ENCODE measurements at places on chromosomes 5 and 9. TPM values are rescaled to one million over a fixed set of nuclear protein-coding genes. Genes with fewer than 3 reads are reported as not detected.

The MAT2B gene
- polyA plus RNA-seq: 117 TPM

The ST8SIA4 gene
- polyA plus RNA-seq: 5.7 TPM

The WDR55 gene
- 13.2 TPM for polyA plus RNA-seq

The ANKRD18B gene
- polyA plus RNA-seq: 1.5 TPM

The SCGB3A2 gene
- polyA plus RNA-seq: not detected

The BTNL8 gene
- polyA plus RNA-seq: 0.58 TPM

The FYB1 gene
- 5.2 TPM for polyA plus RNA-seq

The FAM81B gene
- polyA plus RNA-seq: 7.4 TPM

The SPINK13 gene
- polyA plus RNA-seq: 0.59 TPM

The GABRB2 gene
- 2.1 TPM for polyA plus RNA-seq

The FOXD1 gene
- 8.3 TPM for polyA plus RNA-seq

The IRGM gene
- 0.25 TPM for polyA plus RNA-seq

The ANKRD20A1 gene
- 3.1 TPM for polyA plus RNA-seq

The ENTPD2 gene
- polyA plus RNA-seq: 2.9 TPM

The OLFML2A gene
- 23.8 TPM for polyA plus RNA-seq

The CDKN2A gene
- not detected for polyA plus RNA-seq

GRCh38 chr5:93892481-93892880 lies 151.1 kb upstream of the POU5F2 start:
- no peak for DNase-seq

GRCh38 chr9:2781336-2781735 lies 62.6 kb downstream of the PUM3 start:
- DNase-seq: no peak

DNA sequence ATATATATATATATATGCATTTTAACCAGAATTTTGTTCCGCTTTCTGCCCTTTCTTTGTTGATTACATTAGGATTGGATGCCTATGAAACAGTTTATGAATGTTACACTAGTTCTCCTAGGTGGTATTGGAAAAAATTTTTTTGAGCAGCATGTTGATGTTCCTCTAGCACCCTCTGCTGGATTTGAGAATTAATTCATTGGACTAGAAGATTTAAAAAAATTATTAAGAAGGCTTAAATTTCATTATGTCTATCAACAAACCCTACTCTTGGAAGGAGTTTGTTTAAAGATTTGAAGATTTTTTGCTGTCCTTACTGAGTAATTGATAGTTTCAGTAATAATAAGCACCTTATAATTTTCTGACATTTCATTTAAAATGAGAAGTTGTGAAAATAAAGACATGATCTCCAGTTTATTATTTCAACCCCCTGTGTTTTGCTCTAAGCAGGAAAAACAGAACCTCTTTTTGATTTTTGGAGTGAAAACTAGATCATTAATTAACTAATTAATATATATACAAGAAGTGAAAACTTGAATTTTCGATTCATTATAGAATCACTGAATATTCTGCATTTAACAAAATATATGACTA lies 89.6 kb downstream of the CCDC171 start:
- peak; percentile 25 for DNase-seq

DNA sequence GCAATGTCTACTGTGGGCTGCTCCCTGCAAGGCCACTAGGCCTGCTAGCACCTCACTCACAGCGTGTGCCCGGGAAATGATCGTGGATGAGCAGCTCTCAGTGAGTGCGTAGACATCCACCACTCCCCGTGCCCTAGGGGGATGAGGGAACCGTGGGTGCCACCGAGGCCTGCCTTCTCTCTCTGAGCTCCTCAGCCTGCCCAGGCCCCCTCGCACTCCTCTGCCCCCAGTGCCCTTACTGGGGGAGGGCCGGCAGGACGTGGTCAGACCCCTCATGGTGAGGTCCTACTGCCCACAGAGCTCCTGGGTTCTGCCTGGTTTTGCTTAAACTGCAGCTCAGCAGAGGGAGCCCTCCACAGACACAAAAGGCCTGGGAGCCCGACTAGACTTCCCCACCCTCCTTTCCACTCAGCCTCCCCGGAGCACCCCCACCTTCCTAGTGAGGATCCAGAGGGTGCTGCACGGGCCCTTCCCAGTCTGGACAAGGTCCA lies 220.0 kb downstream of the CACNA1B start:
- DNase-seq: no peak

DNA sequence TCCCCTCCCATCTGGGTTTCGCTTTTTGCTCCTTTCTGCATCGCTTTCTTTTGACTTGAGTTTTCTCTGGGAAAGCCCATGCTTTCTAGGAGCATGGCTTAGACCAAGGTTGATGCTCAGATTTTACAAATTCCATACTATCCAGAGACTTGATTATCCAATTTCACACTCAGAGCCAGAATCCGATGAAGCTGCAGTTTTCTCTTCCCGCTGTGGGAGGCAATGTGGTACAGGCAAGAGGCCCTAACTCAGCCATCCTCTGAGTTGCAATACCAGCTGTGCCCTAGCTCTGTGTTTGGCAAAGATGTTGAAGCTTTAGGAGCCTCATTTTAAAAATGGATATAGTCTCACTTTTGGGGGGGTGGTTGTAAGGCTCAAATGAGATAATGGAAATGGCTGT lies 85.1 kb downstream of the BRINP1 start:
- DNase-seq: no peak

DNA sequence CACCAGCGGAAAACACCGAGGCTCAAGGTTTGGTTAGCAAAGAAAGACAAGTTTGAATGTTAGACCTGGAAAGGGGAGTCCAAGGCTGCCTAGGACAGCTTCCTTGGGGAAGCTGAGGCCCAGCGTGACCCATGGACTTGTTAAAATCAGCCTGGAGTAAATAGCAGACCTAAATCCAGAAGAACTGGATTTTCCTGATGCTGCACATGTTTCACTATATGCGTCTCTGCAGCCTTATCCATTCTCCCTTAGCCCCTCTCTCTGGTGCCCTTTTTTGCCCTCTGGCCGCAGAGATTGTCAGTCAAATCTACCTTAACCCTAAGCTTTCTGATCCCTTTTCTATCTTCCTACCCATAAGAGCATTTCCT lies 119.9 kb downstream of the NTRK2 start:
- no peak for DNase-seq

- no peak for DNase-seq
Measured at GRCh38 chr9:95623640-95624039, 106.9 kb upstream of the PTCH1 start.

DNA sequence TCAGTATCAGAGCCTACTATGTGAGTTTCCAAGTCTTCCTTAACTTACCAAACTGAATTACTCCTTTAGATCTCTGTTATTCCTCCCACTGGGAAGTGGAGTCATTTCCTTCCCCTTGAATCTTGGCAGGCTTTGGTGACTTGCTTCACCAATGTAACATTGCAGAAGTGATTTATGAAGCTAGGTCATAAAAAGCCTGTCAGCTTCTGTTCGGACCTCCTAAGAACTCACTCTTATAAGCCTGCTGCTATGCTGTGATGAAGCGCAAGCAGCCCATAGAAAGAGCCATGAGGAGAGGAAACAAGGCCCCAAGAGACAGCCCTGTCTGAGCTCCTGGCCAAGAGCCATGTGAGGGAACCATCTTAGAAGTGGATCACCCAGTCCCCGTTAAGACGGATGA lies 14.2 kb upstream of the FOXB2 start:
- DNase-seq: no peak

- DNase-seq: no peak
Measured at GRCh38 chr9:129073404-129073803, 7.5 kb upstream of the DOLPP1 start.

- DNase-seq: no peak
Measured at GRCh38 chr9:87771316-87772006, 45.5 kb downstream of the CTSL start.

GRCh38 chr9:32326146-32326545 lies 58.3 kb upstream of the ACO1 start:
- no peak for DNase-seq

DNA sequence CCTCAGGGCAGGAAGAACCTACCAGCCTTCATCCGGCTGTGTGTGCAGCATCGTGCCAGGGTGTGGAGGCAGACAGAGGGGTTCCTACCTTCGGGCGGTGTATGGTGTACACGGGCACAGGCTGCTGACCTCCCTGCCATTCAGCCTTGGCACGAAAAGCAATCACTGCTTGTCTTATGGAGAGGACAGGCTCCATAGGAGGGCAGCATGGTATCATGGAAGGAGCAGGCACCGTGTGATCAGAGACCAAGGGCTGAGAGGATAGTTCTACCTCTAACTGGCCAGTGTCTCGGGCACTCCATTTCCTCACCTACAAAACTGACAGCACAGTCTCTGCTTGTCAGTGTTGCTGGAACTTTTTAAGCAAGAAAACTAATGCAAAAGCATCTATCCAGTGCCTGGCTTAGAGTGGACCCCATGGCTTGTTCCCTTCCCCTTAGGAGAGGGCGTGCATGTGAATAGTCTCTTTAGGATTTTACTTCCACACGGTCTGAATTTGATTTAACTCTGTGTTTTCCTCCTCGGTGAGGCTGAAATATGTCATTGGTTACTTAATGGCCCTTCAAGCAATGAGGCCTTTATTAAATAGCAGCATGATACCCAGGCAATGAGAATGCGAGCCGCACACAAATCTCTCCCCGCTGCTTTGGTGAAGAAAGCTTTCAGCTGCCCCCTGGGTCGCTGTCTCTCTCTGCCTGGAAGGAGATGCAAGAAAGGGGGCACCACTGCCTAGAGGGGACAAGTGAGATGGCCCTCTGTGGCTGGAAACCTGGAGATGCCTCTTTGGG lies 22.2 kb downstream of the TTLL11 start:
- no peak for DNase-seq

GRCh38 chr5:33238826-33239695 lies 201.7 kb upstream of the TARS1 start:
- DNase-seq: no peak

DNA sequence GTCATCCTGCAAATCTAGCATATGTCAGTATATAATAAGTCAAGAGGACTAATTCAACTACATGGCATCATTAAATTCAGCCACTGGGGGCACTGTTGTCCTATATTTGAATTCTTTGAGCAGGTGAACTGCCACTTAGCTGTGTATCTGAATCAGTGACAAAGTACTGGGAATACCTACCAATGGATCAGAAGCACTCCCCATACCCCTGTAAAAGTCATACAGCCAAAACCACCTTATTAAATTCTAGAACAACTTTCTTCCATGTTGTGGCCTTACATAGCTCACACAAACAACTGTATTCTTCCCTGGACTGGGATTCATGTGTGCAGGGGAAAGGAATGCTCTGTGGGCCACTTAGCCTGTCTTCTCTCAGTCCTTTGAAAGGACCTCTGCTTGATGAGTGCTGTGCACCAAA lies 57.4 kb upstream of the PLPP6 start:
- DNase-seq: peak; percentile 52
